ENCODE measurements at places on chromosomes 6 and 20. TPM values are rescaled to one million over a fixed set of nuclear protein-coding genes. Genes with fewer than 3 reads are reported as not detected.

Gene GABRR1
- not detected for total RNA-seq

DNA sequence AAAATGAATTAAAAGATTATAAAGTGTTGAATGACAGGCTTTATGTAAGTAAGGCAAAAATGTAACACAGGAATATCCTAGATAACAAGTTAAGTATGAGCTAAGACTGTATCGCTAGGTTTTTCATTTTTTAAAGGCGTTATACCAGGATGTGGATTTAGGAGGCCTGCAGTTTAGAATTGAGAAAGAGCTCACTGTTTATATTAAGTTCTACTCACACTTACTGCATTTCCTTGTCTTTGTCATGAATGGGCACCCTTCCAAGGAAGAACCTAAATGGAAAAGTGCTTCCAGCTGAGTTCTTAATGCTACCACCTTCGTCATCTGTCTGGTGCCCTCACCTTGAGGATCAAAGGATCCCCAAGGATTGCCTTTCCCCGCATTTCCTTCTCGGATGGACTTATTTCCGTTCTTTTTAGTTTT lies 148.7 kb downstream of the SOX4 start:
- DNase-seq: peak; percentile 95

- DNase-seq: no peak
Measured at GRCh38 chr6:29762051-29762450, 38.8 kb downstream of the HLA-F start.

- no peak for DNase-seq
Measured at GRCh38 chr6:6882592-6882991, 225.2 kb upstream of the RREB1 start.
